ENCODE measurements at places on chromosomes 13 and 19. TPM values are rescaled to one million over a fixed set of nuclear protein-coding genes. Genes with fewer than 3 reads are reported as not detected.

SERPINE3 gene
- total RNA-seq = not detected

KCNRG gene
- 4.3 TPM for total RNA-seq

TTYH1 gene
- total RNA-seq = 15.0 TPM

C19orf85 gene
- not detected for total RNA-seq

ERFL gene
- total RNA-seq = not detected

GJB2 gene
- total RNA-seq = 21.2 TPM

OR7C1 gene
- total RNA-seq = 0.31 TPM

RGCC gene
- total RNA-seq = 36.6 TPM

MYBPC2 gene
- total RNA-seq = 59.5 TPM

CYP4F2 gene
- total RNA-seq = not detected

CNOT3 gene
- 16.3 TPM for total RNA-seq

ZNF726 gene
- total RNA-seq = 9.3 TPM

AKT1S1 gene
- total RNA-seq = 4.5 TPM

EDDM13 gene
- total RNA-seq = not detected

ZNF132 gene
- total RNA-seq = 7.0 TPM

NLRP9 gene
- not detected for total RNA-seq

PALM3 gene
- total RNA-seq = 0.21 TPM

Data from tongue (tissue), 3 donors.